ENCODE measurements at places on chromosomes 7 and 10.

DNA sequence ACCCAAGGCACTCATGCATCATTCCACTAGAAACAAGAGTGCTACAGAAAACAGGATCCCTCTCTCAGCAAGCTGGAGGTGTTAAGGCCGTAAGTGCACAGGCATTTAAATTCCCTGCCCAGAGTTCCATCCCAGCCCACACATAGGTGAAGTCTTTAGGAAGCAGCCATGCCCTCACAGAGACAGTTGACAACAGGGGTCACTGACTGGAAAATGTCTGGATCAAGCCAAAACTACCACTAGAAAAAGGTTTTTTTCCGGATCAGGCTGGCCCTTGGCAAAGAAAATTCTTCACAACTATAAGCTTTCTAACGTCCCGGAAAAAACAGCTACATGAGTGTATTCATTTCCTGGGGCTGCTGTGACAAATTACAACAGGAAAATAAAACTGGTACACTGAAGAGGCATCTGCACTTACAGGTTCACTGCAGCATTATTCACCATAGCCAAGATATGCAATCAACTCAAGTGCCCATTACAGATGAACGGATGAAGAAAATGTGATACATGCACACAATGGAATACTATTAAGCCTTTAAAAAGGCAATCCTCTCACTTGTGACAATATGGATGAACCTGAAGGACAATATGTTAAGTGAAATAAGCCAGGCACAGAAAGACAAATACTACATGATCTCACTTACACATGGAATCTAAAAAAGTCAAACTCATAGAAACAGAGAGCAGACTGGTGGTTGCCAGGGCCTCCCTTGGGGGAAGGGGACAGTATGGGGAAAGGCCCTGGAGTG lies 52.5 kb downstream of the SLC25A13 start:
- DNase-seq, result no peak

DNA sequence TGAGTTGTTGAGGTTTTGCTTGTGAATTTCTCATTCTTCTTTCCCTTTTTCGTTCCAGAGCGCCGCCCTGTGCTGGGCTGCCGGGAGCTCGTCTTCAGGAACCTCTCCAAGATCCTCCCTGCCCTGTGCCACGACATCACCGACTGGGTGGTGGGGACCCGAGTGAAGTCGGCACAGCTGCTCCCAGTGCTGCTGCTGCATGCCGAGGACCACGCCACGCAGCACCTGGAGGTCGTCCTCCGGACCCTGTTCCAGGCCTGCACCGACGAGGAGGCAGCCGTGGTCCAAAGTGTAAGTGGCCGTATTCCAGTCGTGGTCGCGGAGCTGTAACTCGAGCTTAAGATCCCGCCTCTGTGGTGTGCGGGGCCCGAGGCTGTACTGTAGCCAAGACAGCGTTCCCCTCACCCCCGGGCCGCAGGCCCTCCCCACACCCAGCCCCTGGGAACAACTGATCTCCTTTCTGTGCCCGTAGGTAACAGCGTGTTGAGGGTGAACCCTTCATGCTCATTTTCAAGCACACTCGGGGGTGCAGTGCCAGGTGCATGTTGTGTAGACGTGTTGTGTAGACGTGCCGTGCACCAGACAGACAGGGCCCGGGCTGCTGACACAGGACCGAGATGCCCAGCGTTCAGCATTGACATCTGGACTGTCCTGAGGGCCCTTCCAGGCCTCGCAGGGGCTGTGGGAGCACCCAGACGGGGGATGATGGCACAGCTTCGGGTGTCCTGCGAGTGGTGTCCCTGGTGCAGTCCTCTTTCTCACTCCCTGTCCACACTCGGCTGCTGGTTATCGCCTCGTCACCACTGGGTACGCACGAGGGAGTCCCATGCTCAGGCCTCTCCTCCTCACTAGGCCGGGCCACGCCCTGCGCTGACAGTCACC lies 27.7 kb upstream of the PRKAR1B start:
- no peak for DNase-seq

- no peak for DNase-seq
Measured at GRCh38 chr10:10164848-10165247, 852.8 kb upstream of the CELF2 start.

GRCh38 chr10:126022841-126023240 lies 126.5 kb downstream of the FANK1 start:
- no peak for DNase-seq

GRCh38 chr10:132444877-132445351 lies 47.9 kb downstream of the PWWP2B start:
- DNase-seq, result no peak

DNA sequence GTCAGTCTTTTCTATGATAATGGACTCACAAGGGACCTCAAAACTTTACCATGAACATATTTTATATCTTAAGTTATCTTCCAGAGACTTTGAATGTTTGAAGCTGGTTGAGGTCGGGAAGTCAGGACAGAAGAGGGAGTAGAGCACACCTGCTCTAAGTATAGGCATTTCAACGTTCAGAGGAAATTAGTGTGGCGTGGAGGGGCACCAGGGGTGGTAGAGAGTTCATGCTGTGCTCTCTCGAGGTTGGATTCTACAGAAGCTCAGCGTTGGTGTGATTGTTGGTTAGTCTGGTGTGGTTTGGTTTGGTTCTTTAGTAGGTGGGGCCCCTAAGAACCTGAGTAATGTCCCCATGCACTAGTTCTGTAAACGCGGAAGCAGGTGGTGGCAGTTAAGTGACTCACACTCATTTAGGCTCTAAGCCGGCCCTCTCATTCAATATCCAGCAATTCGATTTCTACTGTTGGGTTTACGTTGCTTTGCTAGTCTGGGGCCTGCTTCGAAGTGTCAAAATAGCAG lies 19.8 kb downstream of the CNTNAP2 start:
- no peak for DNase-seq

- no peak for DNase-seq
Measured at GRCh38 chr7:30470771-30471170, 7.8 kb downstream of the NOD1 start.

GRCh38 chr7:1298051-1298930 lies 65.6 kb downstream of the UNCX start:
- no peak for DNase-seq

DNA sequence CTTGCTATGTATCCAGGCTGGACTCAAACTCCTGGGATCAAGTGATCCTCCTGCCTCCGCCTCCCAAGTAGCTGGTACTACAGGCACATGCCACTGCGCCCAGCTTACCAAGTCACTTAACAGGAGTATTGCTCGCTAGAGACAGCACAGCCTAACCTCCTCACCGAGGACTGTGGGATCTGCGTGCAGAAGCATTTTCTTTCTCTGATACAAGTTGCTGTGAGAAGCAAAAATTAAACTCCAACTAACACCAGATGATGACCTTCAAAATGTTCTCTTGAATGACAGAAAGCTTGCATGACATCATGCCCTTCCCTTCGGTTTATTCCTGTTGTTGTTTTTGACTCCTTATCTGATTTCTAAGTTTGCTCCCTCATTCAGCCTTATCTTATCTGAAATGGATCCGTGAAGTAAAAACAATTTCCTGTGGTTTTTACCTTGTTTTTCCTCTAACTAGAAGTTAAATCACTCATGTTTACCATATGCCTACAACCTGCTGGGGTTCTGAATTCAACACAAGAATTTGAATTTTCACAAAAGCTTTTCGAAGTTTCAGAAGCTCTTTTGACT lies 94.4 kb upstream of the KIF5B start:
- DNase-seq, result no peak

DNA sequence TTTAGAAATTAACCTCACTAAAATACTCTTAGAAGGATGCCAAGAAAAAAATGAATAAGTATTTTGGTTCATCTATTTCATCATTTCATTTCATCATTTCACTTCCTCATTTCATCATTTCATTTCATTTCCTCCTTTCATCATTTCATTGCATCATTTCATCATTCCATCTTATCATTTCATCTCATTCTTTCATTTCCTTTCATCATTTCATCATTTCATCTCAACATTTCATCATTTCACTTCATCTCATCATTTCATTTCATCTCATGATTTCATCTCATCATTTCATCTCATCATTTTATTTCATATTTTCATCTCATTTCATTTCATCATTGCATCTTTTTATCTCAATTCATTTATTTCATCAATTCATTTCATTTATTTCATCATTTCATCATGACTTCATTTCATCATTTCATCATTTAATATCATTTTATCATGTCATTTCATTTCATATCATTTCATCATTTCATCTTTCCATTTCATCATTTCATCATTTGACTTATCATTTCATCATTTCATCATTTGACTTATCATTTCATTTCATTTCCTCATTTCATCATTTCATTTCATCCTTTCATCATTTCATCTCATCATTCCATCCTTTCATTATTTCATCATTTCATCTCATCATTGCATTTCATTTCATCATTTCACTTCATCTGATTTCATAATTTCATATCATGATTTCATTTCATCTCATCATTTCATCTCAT lies 129.9 kb downstream of the ZNF92 start:
- DNase-seq, result no peak

GRCh38 chr10:21061184-21061583 lies 164.1 kb upstream of the NEBL start:
- no peak for DNase-seq

DNA sequence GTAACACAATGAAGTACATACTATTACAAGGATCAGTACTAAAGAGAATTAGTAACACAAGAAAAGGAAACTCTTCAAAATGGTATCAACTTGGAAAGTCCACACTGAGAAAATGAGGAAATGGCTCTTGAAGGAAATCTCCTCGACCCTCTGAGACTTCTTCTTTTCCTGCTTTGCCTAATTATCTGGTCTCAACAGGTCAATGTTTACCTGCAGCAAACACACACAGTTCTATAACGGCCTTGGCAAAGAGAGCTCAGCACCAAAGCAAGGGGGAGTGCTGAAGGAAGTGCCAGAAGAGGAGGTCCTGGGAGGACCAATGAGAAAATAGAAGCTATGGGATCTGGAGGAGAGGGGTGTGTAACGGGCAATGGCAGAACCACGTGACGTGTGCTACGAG lies 21.9 kb downstream of the CHCHD3 start:
- DNase-seq, result no peak

DNA sequence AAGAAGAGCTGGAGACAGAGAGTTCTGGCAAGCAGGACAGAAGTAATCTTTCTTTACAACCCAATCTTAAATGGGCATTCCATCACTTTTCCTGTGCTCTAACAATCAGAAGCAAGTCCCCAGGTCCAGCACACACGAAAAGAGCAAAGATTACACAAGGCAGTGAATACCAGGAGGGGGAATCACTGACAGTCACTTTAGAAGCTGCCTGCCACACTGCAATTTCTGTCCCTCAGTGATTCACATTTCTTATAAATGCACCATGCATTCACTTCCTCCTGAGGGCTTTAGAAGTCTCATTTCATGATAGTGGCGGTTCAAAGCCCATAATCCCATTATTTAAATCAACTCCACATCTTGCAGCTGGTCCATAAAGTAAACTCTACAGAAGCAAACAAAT lies 362.5 kb downstream of the POM121L12 start:
- no peak for DNase-seq

- no peak for DNase-seq
Measured at GRCh38 chr7:24510759-24511158, 62.5 kb upstream of the PALS2 start.

GRCh38 chr7:141145630-141145982 lies 71.7 kb downstream of the TMEM178B start:
- no peak for DNase-seq

DNA sequence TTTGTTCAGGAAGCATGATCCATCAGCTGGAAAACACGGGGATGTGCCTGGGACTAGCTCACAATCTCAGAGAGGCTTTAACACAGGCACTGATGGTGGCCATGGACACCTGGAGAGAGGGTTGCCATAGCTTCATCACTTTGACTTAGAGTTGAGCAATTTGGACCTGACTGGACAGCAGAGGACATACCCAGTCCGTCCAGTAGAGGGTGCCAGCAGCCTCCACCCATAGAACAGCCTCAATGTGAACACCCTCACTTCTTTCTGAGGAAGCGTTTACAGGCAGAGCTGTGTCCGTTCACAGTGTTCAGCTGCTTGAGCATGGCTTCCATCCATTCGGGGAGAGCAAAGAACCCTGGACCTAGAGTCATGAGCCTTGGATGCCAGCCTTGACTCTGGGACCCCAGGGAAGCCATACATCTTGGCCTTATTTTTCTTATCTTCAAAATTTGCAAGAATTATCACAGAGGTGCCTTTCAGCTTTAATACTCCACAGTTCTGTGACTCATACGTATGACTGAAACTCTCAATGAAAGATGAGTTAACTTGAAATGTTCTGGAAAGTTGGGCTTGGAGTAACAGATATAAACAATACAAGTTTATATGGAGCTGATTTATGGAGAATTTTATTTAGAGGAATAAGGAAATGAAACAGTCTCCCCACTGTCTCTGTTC lies 302.9 kb upstream of the PODXL start:
- DNase-seq, result peak; percentile 5

- DNase-seq, result no peak
Measured at GRCh38 chr7:26091933-26092332, 60.1 kb upstream of the NFE2L3 start.

DNA sequence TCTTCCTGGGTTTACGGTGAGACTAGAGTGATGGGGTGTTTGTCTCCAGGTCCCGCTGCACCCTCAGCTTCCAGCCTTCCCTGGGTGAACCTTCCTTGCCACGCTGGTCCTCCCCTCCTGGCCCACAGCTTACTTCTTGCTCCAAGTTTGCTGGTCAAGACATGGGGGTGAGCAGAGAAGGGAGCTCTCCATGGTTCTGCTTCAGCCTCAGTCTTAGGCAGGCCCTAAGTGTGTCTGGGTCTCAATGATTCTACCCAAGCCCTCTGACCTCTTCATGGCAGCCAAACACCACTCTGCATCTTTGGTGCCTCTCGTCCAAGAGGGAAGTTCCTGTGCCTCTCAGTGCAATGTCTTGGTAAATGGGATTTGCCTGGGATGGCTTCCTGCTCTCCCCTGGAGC lies 356.5 kb upstream of the KLF6 start:
- no peak for DNase-seq

- no peak for DNase-seq
Measured at GRCh38 chr7:129434675-129435318, 565 bp downstream of the STRIP2 start.

DNA sequence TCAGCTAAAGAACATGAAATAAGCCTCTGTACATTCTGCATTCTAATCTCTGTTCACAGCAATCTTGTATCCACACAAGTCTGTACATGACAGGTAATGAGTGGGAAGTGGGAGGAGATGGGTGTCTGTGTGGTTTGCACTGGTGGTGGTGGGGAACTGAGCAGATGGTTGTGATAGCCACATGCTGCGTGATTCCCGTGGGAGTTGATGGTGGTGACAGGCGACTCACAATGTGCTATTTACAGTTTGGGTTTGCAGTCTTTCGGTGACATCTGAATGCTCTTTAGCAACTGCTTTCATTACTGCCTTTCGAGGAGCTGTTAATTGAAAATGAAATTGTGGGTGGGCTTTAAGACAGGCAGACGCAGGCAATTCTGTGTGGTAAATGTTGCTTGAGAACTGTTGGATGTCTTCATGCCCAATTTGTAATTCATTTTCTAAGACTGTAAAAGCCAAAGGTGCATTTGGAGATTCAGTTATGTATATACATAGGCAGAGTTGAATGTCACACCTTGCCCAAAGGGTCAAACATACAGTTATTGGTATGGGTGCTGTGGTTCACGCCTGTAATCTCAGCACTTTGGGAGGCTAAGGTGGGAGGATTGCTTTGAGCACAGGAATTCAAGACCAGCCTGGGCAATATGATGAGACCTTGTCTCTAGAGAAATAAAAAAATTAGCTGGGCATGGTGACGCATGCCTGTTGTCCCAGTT lies 308.2 kb downstream of the AUTS2 start:
- no peak for DNase-seq

- no peak for DNase-seq
Measured at GRCh38 chr7:21965291-21965690, 19.6 kb upstream of the CDCA7L start.

GRCh38 chr10:119346095-119346832 lies 138.9 kb downstream of the GRK5 start:
- DNase-seq, result no peak

GRCh38 chr7:33243319-33243881 lies 114.0 kb downstream of the BBS9 start:
- DNase-seq, result no peak

Data from stimulated activated CD8-positive, alpha-beta memory T cell treated with anti-CD3 and anti-CD28 coated beads, Interleukin-4, amount 100 ng/mL, for 1 hour (primary cell).